ENCODE measurements at places on chromosomes 5 and 9.

DNA sequence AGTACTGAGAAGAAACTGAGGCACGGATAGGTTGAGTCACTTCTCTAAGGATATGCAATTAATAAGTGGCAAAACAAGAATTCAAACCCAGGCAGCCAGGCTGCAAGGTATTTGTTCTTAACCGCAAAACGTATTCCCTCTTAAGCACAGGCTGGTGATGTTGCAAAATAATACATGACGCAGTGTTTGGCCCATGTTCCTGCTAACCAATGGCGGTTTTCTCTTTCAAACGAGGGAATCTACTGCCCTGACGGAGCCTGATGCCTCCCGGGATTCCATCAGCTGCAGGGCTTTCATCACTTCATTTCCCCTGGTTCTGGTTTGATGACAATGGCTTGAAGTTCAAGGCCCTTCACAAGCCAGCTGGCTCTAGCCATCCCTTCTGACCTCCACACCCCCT is 154.8 kb downstream of the SLIT3 start:
- DNase-seq = peak; percentile 93

DNA sequence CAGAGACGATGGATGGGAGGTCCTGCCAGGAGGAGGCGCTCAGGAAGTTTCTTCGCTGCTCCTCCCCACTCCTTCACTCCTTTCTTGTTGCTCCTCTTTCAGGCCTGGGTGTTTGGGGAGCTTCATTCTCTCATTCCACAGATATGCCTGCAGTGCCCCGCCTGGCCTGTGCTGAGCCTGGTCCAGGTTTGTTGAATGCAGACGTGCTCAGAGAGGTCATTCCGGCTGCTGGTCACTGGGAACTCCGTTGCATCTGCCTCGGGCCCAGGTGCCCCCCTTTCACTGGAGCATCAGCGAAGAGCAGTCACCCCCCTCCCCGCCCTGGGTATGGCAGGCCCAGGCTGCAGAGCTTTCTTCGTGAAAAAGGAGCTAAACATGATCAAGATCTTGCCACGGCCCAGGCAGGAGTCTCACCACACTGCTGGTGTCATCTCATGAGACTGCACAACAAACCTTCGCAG is 15.5 kb downstream of the SURF6 start:
- no peak for DNase-seq

DNA sequence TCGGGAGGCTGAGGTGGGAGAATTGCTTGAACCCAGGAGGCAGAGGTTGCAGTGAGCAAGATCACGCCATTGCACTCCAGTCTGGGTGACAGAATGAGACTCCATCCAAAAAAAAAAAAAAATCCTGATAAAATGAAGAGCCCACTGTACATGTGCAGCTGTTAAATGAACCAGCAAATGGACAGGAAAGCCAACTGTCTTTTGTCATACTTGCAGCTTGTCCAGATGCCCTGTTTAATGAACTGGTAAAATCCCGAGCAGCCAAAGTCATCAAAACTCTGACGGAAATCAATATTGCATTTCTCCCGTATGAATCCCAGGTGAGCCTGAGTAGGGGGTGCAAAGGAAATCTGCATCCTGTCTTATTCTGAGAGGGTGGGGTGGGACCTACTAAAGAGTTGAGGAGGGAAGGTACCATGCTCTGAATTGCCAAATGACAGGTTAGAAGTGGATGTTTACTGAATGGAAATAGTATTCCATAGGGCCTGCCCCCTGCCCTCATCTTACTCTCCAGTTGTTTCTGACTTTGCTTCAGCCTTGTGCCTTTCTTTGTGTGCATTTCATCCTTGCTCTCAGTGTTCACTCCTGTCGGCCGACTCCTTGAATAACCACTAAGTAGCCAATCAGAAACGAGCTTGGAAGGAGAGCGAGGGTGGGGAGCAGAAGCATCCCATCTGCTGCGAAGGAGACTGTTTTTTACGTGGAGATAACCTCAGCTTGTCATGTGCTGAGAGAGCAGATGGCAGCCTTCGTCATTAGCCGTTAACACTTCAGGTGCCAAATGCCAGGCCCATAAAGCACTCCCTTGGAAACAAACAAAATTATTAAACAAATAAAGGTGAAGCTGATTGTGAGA is 45.7 kb upstream of the CFAP157 start:
- no peak for DNase-seq

GRCh38 chr5:155148694-155149093 is 135.1 kb downstream of the KIF4B start:
- no peak for DNase-seq

GRCh38 chr5:30287890-30288289 is 905.6 kb upstream of the CDH6 start:
- no peak for DNase-seq

GRCh38 chr9:108911820-108912219 is 22.1 kb downstream of the ELP1 start:
- DNase-seq = no peak

DNA sequence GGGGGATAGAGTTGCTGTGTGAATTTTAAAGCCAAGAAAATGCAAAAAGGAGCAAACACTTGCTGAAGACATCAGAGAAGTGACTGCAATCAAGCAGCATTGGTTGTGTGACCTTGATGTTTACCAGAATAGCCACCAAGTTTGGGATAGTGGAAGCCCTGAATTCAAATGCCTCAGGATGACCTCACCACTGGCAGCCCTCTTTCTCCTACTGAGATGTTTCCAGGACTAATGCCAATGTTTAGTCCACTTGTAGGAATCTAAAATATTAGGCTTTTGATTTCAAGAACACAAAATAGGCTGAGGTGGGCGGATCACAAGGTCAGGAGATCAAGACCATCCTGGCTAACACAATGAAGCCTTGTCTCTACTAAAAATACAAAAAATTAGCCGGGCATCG is 112.2 kb upstream of the NUDT12 start:
- DNase-seq = peak; percentile 1

DNA sequence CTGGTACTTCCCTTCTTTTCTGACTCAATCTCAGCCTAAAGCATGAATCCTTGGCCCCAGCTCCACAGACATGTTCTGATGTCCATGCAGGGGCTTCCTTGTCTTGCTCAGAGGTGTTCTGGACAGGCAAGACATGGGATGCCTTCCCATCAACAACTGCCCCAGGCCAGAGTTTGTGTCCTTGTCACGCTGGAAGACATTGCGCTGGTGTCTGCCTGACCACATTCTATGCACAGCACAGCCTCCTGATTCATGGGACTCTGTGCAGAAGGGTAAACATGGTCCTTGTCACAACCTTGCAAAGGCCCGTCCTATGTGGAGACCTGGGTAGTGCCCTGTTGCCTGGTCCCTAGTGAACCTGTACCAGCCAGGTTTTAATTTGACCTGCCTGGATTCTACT is 212.2 kb downstream of the FSTL4 start:
- no peak for DNase-seq

DNA sequence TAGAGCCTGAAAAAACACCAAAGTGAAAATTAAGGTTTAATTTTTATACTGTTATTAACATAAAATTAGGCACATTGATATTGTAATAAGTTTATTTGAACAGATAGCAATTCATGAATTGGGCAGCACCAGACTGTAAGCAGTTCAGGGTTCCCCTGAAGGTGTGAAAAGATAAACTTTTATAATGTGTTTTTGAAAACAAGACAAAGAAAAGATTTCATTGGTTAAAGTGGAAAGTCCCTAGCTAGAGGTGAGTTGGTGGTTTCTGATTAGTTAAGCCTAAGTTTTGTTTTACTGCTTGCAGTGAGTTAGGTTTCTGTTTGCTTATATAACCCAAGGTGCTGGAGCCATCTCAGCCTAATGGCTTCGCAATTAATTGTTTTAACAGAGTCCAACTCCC is 96.5 kb upstream of the RPS23 start:
- no peak for DNase-seq

- no peak for DNase-seq
Observed at GRCh38 chr5:180173875-180174586, 35.0 kb downstream of the RASGEF1C start.

DNA sequence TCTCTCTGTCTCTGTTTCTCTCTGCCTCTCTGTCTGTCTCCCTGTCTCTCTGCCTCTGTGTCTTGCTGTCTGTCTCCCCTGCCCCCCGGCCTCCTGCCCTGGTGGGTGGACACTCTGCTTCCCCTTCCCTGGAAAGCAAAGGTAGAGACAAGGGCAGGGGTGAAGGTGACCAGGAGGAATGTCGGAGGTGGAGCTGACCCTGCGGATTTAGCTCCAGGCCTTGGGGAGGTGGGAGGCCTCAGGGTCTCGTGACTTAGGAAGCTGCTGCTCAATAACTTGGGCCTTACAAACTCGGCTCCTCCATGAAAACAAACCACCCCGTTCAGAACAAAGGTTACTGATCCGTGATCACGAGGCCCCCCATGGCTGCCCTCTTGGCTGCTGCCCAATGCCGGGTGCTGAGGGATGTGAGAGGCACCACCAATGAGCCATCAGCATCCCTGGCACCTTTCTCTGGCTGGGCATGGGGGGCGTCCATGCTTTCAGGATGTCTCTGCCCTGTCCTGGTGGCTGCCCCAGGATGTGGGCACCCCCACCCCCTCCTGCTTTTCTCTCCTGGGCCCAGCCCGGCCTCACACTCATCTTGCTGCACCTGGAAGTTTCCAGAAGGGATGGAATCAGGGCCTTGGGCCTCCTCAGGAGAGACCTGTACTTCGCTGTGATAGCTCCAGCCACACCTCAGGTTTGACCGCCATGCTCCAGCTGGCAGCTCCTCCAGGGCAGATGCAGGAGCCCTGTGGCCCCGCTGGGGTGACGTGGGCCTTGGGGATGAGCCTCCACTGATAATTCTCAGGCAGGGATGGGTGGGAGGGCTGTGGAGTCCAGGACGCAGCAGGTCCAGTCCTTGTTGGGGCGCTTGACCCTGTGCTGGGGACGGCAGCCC is 14.8 kb upstream of the SLC6A19 start:
- DNase-seq = no peak

DNA sequence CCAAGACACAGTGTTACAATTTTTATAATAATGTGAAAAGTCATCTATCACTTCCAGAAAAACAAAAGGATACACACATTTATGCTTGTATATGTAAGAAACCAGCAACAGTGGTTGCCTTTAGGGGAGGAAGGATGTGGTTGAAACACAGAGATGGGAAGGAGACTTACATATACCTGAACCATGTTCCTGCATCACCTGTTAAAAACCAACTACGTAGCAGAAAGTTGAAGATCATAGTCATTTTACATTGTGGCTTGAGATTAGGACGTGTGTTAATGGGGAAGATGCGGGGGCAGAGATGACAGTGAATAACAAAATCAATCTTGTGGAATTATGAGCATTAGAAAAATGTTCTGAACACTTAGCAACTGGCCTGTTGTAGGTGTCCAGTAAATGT is 307.3 kb downstream of the MLLT3 start:
- DNase-seq = no peak

GRCh38 chr5:132981288-132981687 is 17.9 kb upstream of the AFF4 start:
- no peak for DNase-seq

DNA sequence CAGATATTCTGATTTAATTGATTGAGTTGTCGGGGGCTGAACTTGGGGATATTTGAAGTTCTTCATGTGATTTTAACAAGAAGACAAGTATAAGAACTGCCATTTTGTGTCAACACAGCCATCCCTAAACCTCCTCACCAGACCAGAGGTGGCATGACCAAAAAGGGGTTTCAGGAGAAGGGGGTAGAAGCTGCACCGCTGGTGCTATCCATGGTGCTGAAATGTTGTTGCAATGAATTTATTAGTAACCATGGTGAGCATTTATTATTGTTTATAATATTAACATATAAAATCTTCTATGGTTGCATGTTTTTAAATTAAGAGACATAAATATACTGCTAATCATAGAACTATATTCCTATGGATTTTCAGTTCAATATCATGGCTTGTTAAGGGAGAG is 72.3 kb downstream of the GNA14 start:
- no peak for DNase-seq

GRCh38 chr5:139046551-139046950 is 151.6 kb downstream of the SIL1 start:
- DNase-seq = peak; percentile 26

- no peak for DNase-seq
Observed at GRCh38 chr5:55570570-55570969, 35.8 kb upstream of the PLPP1 start.

DNA sequence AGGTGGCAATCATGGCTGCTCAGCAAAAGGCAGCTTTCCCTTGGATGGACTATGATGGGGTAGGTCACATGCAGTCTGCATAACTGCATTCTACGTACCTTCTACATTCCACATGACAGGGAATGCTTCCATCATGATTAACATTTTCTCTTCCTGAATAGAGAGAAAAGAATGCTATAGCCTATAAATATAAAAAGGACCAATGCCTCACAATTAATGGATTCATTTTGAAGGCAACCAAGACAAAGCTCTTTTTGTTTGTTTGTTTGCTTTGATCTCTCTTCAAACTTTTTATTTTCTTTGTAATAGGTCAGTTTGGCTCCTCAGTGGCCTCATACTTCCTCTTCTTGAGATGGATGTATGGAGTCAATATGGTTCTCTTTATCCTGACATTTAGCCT is 201.3 kb downstream of the ALDH1A1 start:
- DNase-seq = no peak

- no peak for DNase-seq
Observed at GRCh38 chr5:149578896-149579295, 2.4 kb upstream of the ARHGEF37 start.

GRCh38 chr5:106135473-106135872 is 1535.3 kb downstream of the EFNA5 start:
- no peak for DNase-seq

DNA sequence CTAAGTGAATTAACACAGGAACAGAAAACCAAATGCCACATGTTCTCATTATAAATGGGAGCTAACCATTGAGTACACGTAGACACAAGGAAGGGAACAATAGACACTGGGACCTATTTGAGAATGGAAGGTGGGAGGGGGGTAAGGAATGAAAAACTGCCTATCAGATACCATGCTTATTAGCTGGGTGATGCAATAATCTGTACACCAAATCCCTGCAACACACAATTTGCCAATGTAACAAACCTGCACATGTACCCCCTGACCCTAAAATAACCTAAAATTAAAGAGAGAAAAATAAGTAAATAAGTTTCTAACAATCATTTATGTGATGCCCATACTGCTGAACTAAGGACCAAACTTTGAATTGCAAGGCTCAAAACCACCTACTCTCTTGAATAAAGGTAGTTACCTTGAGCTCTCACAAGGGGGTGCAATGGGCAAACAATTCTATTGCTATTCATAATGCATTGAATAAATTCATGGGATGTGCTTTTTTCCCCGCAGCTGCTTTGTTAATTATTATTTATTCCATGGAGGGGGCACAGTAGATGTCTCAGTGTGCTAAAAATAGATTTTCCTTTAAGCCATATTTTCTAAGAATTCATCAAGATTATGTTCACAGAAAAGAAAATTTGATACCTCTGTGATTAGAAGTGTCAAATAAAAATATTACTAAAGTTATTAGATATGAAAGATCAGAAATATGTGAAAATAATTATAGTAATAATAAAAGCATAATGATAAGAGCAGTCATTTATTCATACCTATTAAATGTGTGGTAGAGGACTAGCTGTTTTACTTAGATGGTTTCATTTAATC is 76.2 kb upstream of the PTPN3 start:
- peak; percentile 62 for DNase-seq

- DNase-seq = no peak
Observed at GRCh38 chr5:77321793-77322394, 111.4 kb downstream of the PDE8B start.

Data from AG10803 (cell line).